ENCODE measurements at places on chromosomes 2 and 18.

DNA sequence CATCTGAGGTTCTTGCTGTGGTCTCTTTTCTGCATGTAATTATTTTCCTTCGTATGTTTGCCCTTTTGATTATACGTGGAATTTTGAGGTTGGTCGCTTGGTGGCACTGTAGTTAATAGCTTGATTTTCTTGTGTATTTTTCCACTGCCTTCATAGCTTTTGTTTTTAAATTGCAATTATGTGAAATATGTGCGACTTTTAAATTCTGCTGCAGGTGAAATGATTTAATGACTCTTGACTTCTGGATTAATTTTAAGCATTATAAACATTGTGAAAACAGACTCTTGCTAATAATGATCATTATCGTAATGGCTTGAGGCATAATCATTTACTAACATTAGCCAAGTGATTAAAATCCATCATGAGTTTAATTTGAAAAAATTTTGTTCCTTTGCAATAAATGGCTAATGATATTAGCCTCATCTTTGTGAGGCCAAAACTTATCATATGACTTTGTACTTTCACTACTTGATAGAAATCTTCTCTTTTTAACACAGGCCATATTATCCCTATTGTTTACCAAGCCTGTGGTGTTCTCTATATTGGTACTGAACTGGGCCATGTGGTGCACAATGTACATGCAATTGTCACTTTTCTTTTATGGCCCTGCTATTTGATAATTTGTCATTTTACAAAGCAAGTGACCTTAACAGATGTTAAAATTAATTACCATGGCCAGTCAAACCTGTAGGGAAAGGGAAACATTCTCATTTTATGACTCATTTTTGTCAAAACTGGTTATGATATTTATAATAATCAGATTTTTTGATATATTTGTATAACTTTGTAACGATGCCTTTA lies 62.8 kb upstream of the NEUROD1 start:
- DNase-seq: no peak

GRCh38 chr2:177989029-177989885 lies 83.3 kb downstream of the PDE11A start:
- no peak for DNase-seq

GRCh38 chr18:28715206-28715605 lies 538.3 kb upstream of the CDH2 start:
- no peak for DNase-seq

GRCh38 chr18:76620321-76621170 lies 125.5 kb upstream of the ZNF516 start:
- DNase-seq: peak; percentile 11

DNA sequence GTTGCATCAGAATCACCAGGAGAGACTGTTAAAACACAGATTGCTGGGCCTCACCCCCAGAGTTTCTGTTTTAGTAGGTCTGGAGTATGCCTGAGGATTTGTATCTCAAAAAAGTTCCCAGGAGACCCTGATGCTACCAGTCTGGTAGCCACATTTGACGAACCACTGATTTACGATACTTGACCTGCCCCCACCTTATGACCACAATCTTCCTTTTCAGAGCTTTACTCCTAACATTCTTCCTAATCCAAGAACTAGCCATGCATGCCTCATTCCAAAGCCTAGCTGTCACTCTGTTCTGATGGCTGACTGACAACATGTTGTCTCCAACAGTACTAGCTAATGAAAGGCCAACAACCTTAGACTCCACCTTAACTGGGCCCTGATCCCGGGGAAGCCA lies 191.4 kb downstream of the MBD2 start:
- DNase-seq: no peak

DNA sequence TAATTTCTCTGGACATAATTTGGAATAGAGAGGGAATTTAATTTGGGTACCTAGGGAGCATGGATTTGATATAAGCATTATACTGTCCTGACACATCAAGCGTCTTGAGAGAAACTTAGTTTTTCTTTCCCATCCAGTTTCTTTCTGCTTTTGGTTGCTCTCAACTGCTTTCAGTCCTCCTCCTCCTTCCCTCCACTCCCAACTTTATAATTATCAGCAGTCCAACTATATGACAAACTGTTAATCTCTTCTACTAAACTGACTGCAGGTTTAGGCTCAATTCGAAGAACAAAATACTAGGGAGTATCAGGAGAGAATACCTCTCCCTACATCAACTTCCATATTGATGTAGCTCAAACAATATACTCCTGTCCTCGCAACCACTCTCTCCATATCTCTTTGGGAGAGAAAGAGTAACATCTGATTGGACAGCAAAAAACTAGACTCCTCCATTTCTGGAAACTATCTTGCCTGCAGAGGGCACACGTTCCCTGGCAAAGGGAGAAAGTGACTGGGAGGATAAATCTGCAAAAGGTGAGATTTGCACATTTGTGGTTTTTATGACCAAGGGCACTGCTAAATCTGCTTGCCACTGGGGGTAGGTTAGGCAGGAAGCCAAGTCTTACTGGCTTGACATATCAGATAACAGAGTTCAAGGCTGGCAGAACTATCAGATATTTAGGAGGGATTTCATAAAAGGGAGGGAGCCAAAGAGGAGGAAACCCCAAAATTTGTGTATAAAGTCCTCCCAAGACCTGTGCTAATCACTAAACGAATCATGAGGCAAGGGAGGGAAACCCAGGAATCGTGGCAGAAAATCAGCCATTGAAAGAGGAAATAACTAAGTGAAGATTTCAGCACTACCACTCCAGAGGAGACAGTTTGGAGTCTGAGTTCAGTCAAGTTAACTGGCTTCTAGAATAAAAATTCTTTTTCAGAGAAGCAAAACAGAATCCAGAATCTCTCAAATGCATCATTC lies 40.0 kb downstream of the ICA1L start:
- DNase-seq: no peak

DNA sequence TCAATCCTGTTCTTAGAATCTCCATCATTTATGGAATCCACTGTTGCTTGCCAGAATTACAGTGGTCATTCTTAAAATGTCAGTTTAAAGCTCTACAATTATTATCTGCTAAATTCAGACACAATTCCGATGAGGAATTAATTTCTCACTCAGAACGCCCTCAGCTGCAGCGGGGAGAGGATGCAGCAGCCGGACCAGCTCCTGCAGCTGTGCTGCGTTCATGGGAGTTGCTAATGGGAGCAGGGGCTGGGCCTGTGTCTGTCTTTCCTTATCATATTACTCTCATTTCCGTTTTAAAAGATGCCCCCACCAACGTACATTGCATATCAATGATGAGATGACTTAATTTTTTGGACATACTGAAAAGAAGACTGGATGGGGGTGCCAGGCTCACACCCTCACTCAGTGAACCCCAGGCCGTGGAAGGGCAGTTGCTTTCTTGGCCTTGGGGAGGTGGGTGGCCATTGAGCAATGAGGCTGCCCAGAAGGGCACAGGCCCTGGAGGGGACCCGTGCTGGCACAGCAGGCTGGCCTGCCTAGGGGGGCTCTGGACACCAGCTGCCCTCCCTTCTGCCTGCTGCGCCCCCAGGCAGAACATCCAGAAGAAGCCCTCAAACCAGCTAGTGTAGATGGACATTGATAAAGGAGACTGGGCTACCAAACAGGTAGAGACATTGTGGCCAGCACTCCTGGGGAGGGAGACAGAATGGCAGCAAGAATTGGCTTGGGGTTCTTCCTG lies 503.6 kb upstream of the MYT1L start:
- DNase-seq: no peak

GRCh38 chr2:201909348-201909747 lies 103.0 kb downstream of the CDK15 start:
- DNase-seq: no peak

DNA sequence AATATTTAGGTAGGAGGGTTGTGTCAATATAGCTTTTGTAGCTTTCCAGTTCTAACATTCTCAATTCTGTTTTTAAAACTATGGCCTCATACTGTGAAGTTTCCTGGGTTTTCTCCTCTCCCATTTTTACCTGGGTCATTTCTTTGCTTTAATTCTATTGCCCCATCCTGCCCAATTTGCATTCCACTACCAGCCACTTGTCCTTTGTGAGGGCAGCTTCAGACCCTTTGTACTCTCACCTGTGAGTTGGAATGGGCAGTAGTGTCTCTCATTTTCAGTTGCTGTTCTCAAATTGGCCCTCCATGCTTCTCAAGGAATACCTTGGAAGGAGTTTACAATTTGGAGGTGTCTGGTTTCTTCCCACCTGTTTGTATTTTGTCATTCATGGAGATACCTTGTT lies 108.4 kb downstream of the CAMKMT start:
- no peak for DNase-seq

DNA sequence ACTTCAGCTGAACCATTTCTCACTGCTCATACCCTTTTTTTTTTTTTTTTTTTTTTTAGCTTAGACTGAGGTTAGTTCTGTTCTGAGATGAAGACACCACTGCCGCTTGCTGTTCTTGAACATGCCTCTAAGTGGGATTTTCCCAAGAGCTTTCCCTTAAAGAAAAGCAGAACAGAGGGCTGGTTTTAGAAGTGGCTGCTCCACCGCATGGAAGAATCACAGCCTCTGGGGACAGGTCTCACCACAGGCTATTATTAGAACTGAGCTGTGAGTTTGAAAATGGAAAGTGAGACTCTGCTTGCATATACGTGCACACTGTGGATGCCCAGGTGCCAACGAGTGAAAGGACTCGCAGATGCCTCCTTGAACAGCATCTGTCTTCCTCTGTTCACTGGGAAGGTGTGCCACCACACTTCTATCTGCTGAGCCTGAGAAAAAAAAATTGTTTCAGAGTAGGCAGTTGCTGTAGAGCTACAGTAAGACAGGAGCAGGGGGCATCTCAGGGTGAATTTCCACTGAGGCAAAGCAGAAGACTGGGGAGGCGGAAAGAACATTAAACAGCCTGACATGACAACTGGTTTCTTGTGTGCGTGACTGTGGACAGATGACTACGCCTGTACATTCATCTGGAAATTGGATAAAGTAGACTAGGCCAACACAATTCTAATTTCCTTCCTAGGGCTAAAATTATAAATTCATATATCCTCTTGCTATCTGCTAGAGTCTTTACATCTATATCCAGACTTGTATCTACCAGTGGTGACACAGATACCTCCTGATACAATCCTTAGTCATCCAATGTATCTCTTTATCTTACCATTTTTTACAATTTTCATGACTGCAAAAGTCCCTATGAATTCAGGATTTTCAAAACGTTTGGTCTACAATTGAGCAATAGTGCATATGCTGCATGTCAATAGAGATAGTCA lies 1045.7 kb upstream of the CELF4 start:
- DNase-seq: no peak

GRCh38 chr18:21602299-21602587 lies 1.7 kb upstream of the ESCO1 start:
- no peak for DNase-seq

GRCh38 chr18:2848247-2849246 lies 1.7 kb downstream of the EMILIN2 start:
- DNase-seq: no peak

DNA sequence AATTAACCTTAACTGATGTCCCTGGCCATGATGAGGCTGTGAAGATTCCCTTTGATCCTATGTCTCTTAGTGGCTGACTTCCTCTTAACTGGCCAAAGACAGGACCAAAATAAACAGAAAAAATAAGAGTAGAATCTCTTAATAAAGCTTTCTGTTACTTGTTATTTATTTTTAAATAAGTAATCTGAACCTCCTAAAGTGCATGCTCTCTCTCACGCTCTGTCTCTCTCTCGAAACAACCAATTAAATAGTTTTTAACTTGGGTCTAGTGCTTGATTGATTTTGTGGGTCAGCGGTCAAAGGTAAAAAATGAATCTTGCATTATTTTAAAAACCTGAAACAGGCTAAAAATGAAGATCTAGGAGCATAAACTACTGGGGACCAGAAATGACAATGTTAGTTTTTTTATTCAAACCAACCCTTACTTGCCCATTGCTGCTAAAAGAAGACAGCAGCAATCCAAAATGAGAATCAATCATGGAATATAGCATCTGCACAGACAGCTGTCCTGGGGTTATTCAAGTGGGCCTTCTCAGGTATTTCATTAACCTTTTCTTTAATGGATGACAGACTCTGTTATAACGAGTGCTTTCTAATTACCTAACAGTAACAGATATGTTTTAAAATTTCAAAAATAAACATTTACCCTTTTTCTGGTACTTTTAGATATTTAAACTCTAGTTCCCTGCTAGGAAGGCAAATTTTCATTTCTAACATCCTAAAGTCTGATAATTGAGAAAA lies 11.2 kb downstream of the GAREM1 start:
- no peak for DNase-seq

DNA sequence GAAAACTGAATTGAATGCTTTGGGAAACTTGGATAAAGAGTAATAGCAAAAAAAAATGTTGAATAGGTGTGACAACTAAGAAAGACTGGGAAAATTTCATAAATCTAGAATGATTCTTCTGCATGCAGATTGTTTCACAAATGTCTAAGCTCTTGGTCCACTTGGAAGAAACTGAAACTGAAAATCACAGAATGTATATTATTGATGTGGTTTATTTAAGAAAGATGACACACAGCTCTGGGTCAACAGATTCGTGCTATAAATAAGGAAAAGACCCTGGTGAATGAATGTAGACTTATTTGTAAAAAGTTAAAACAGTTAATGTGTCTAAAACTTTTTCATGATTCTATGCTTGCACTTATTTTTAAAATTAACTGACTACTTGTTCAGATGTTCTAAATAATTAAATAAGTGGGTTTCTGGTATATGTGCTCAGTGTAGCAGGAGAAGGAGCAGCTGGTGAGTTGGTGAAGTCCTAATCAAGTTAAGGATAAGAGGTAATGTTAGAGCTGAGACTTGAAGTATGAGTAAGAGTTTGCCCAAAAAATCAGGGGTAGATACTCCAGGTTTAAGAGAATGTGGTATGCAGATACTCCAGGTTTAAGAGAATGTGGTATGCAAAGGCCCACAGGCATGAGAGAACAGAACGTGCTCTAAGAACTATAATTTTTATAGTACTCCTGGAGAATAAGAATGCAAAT lies 24.5 kb downstream of the UGP2 start:
- DNase-seq: no peak

- DNase-seq: no peak
Observed at GRCh38 chr2:73841912-73842738, 13.4 kb downstream of the STAMBP start.

DNA sequence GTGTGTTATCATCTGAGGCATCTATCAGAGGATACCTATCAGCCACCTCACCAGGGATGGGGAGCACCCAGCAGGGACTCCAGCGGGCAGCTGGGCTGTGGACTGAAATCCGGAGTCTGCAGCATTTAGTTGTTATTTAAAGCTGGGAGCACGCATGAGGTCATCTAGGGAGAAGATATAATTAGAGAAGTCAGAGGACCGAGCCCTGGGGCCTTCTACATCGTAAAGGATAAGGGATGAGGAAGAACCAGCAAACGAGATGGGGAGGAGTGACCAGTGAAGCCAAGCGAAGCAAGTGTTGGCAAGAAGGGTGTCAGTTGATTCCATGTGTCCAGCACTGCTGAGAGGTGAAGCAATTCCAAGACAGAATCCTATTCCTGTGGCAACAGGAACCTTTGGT lies 70.3 kb downstream of the STEAP3 start:
- DNase-seq: no peak

- no peak for DNase-seq
Observed at GRCh38 chr2:101790416-101790815, 92.9 kb downstream of the MAP4K4 start.

GRCh38 chr2:22478329-22478728 lies 906.6 kb upstream of the KLHL29 start:
- DNase-seq: no peak
